Endodermal cell (in vitro differentiated cells): ENCODE measurements at places on chromosomes 16 and 17.

DNA sequence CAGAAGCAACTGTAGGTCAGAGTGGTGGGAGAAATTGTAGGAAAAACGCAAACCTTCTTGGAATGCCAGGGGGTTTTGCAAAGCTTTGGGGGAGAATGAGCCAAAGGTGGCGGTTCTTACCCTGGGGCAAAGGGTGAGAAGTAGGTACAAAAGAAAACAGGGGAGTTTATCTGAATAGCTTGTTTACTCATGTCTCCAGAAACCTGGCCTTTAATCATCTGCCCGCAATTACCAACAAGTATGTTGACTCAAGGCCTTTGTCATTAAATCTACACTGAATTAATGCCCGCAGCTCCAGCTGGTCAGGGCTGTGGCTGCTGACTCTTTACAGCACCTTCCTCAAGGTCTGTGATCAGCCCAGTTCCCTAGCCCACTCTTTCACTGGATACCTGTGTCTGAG lies 320.1 kb downstream of the CBLN1 start:
- DNase-seq = no peak

DNA sequence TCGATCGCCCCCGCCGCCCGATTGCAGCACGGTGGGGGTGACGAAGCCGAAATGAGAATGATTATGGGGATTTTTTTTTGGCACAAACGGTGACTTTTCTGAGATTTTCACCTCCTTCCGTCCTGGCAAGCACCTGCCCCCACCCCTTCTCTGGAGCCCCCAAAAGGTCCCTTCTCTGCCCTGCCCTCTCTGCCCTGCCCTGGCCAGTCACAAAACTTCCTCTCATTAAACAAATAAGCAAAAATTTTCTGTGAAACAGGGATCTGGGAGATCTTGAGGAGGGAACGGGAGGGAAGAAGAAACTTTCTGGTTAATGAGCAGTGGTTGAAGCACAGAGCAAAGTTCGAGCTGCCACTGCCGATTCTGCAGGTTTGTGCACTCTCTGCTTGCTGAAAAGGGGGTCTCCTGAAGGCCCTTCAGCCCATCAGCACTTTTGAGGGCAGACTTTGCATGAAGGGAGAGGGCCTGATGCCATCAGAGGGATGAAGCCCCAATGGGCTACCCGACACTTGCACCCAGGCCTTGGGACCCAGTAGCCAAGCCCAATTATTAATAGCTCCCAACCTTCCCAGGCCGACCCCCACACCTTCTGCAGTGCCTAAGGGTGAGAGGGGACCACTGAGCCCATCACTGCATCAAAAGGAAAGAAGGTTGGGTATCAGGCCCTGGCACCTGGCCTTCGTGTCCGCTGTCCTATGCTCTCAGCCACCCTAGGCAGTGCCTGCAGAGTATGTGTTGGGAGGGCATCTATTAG lies 1.0 kb upstream of the HOXB8 start:
- no peak for DNase-seq

DNA sequence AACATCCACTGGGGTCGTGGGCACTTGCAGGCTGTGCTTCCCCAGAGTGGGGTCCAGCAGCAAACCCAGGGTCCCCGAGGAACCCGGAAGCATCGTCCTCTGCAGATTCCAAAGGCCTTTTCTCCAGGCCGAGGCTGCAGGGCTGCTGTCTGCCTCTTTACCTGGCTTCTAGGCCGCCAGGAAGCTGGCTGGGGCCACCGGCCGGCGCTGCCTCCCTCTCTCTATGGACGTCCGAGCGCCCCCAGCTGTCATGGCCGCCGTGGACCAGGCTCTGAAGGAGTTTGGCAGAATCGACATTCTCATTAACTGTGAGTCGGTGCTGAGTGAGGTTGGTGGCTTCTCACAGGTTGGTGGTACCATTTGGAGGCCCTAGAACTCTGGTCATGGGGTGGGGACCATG lies 5.6 kb downstream of the DECR2 start:
- peak; percentile 58 for DNase-seq

- no peak for DNase-seq
Measured at GRCh38 chr16:4283441-4283840, 10.6 kb upstream of the TFAP4 start.

- no peak for DNase-seq
Measured at GRCh38 chr16:23856251-23856709, 20.5 kb downstream of the PRKCB start.

GRCh38 chr17:72222661-72223380 lies 102.0 kb downstream of the SOX9 start:
- no peak for DNase-seq

DNA sequence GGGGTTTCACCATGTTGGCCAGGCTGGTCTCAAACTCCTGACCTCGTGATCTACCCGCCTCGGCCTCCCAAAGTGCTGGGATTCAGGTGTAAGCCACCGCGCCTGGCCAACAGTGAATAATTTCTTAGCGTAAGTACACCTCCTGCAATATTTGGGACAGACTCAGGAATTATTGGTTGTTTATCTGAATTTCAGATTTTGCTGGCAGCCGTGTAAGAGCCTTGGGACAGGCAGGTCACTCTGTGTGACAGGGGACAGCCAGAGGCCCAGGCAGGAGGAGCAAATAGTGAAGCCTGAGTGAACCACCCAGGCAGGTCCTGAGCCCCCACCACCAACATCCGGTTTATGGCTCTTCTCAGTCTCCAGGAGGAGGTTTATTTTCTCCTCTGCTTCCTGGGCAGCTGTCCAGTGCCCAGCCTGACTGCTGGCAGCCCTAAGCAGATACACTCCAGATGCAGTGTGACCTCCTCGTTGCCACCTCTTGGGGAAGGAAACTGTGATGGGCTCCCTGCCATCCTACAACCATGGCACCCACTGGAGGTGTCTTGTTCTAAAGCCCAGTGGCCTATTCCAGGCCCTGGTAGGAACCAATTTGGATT lies 26.2 kb upstream of the ADORA2B start:
- DNase-seq = no peak
